ENCODE measurements at places on chromosomes 5 and 9.

- H3K4me3 ChIP-seq = no peak overlapping the region
- H3K36me3 ChIP-seq = no peaks in the 10 kb centered on the region
- no peak overlapping the region for H3K27ac ChIP-seq
- H3K4me1 ChIP-seq = no peaks in the 10 kb centered on the region
- H3K27me3 ChIP-seq = no peaks in the 10 kb centered on the region
Observed at GRCh38 chr5:110458313-110458712, 268.2 kb downstream of the TMEM232 start.

DNA sequence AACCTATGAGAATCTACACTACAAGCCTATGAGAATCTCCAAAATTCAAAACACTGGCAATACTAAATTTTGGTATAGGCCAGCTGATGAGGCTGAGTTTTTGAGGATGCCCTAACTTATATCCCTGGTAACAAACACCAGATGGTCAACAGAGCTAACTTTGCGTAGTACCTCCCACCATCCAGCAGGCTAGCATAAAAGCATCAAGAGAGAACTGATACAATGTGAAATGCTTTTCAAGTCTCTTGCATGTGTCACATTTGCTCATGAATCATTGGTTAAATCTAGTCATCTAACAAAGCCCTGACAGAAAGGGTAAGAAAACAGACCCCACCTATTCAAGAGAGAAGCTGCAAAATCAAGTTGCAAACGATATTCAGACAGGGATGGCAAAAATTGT, 1609.7 kb upstream of the CDH9 start:
- H3K27ac ChIP-seq = no peak overlapping the region
- no peak overlapping the region for H3K4me3 ChIP-seq
- H3K27me3 ChIP-seq = no peaks in the 10 kb centered on the region

DNA sequence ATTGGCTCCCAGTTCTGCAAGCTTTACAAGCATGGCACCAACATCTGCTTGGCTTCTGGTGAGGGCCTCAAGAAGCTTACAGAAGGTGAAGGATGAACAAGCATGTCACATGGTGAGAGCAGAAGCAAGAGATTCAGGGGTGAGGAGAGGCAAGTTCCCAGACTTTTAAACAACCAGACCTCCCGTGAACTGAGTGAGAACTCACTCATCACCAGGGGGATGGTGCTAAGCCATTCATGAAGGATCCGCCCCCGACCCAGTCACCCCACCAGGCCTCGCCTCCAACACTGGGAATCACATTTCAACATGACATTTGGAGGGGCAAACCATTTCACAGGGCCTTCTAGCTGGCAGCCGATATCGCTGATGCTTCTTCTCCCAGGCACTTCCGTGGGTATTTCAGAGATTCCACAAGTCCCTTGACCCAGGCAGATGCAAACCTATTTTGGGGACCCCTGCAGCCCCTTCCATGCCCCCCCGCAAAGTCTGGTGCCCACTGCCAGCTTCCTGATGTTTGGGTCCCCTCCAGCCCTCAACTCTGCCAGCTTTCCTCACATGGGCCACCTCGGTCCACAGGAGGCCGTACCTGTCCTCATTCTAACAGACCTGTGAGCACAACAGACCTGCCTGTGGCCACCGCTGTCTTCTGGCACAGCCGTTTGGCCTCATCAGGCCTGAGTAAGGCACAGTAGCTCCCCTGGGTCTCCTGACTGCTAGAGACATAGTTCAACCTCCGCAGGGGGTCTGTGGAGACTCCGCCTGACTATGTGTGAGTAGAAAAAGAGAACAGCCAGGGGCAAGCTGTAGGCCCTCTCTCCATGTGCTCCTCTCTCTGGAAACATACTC, 60.7 kb upstream of the ANGPTL2 start:
- DNase-seq = no peak
- peaks cover 21% of the 10 kb centered on the region for H3K4me1 ChIP-seq

- no peak overlapping the region for H3K4me3 ChIP-seq
- H3K27ac ChIP-seq = no peak overlapping the region
- H3K27me3 ChIP-seq = no peaks in the 10 kb centered on the region
- DNase-seq = no peak
- H3K4me1 ChIP-seq = no peaks in the 10 kb centered on the region
Observed at GRCh38 chr9:100038472-100038871, 60.3 kb downstream of the ERP44 start.

DNA sequence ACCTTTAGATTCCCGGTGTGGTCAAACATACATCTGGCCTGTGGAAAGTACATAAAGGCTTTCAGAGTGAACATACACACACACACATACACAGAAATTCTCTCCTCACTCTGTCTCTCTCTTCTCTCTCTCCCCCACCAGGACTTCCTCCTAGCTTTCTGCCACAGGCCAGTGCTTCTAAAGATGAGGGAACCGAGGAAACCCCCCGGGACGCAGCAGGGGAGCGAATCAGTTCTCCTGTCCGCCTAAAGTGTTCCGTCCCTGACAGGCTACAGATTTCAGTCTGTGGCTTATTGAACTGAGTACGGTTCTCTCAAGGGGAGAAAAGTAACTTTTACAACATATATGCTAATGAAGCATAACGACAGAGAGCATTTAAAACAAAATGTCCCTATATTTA, 75.8 kb downstream of the MED27 start:
- no peaks in the 10 kb centered on the region for H3K27me3 ChIP-seq
- H3K36me3 ChIP-seq = no peaks in the 10 kb centered on the region
- DNase-seq = no peak

DNA sequence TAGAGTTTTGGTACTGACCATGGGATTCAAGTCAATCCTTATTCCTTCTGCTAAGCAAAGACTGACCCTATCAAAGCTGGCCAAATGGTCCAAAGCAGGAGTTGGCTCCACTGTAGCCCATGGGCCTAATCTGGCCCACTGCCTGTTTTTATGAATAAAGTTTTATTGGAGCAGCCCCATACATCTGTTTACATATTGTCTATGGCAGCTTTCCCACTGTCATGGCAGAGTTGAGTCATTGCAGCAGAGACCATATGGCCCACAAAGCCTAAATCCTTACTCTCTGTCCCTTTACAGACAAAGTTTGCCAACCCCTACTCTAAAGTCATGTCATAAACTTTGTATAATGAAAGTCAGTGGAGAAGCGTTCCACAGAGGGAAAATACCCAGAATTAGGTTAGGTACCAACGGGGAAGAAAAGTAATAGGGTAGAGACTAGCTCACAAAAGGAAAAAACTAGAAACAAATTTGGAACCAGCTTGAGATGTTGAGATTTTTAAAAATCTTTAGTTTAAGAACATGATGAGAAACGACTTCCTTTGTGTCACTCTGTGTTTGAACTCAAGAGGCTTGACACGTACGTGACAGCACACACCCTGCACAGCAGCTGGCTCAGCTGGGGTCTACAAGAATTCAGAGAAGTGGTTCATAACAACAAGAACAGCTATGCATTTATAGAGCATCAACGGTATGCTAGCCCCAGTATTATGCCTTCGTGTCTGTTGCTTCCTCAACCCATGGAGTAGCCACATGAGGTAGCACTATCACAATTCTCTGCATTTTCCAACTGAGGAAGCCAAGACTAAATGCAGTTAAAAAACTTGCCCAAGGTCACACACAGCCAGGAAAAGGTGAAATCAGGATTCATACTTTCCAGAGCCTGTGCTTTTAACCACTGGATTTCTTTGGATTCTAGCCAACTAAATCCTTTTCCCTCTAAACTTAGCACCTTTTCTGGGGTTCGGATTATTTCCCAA, 198.9 kb upstream of the WWC1 start:
- no peak for DNase-seq
- peaks cover 2% of the 10 kb centered on the region for H3K36me3 ChIP-seq
- no peaks in the 10 kb centered on the region for H3K4me1 ChIP-seq
- H3K27ac ChIP-seq = no peak overlapping the region
- no peak overlapping the region for H3K4me3 ChIP-seq
- no peaks in the 10 kb centered on the region for H3K27me3 ChIP-seq

GRCh38 chr5:54793468-54794134, 191.8 kb downstream of the ESM1 start:
- DNase-seq = no peak
- no peak overlapping the region for H3K27ac ChIP-seq
- no peaks in the 10 kb centered on the region for H3K36me3 ChIP-seq

DNA sequence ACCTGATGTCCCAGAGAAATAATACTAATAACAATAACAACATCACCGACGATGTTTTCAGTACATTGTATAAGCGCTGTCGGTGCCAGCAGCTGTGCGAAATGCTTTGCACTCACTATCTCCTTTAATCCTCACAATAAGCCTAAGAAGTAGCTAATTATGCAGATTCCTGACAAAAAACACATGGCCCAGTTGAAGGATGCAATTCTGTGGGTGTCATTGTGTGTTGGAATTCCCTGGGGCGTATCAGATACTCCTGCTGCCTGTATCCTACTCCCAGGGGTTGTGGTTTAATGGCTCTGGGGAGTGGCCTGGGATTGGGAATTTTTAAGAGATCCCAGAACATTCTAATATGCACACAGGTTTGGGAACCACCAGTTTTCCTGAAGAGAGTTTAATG, 154.0 kb downstream of the RGS3 start:
- H3K36me3 ChIP-seq = no peaks in the 10 kb centered on the region
- no peak overlapping the region for H3K27ac ChIP-seq
- DNase-seq = no peak

GRCh38 chr9:124593651-124594058, 86.5 kb upstream of the NR5A1 start:
- no peak overlapping the region for H3K27ac ChIP-seq
- H3K4me3 ChIP-seq = no peak overlapping the region
- no peaks in the 10 kb centered on the region for H3K36me3 ChIP-seq
- DNase-seq = no peak
- no peaks in the 10 kb centered on the region for H3K4me1 ChIP-seq

GRCh38 chr9:130927995-130928900, 10.8 kb downstream of the FIBCD1 start:
- DNase-seq = peak; percentile 70
- peaks cover 38% of the 10 kb centered on the region for H3K4me1 ChIP-seq
- H3K36me3 ChIP-seq = no peaks in the 10 kb centered on the region
- peak overlapping the region; percentile 15 for H3K4me3 ChIP-seq
- H3K27ac ChIP-seq = peak overlapping the region; percentile 61

DNA sequence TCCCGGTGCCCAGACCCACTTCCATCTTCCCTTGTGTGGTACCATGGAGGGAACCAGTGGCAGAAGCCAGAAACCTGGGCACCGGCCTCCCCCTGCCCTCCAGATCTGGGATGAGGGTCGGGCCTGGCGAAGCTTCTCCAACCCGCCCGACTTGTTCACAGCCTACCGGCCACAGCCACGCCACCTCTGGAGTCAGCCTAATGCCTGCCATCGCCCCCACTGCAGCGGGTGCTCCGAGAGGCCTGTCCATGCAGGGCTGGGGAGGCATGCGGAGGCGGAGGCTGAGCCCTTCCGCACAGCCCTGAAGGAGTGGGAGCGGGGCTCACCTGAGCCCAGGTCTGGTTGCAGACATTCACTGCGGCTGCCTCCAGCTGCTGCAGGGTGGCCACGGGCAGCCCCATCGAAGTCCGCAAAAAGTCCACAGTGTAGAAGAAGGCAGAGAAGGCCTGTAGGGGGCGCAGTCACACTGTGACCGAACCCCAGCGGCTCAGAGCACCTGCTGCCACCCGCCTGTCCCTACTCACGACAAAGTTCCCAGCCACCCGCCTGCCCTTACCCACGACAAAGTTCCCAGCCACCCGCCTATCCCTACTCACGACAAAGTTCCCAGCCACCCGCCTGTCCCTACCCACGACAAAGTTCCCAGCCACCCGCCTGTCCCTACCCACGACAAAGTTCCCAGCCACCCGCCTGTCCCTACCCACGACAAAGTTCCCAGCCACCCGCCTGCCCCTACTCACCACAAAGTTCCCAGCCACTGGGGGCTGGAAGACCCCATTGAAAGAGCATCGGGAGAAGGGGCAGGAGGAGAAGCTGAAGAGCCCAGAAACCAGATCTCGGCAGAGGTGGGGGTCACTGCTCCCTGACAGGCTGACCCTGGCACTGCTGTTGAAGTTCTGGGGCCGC, 3.8 kb upstream of the NPDC1 start:
- H3K4me3 ChIP-seq = no peak overlapping the region
- DNase-seq = no peak
- H3K27me3 ChIP-seq = peaks cover 25% of the 10 kb centered on the region
- H3K36me3 ChIP-seq = no peaks in the 10 kb centered on the region
- H3K27ac ChIP-seq = no peak overlapping the region
- peaks cover 9% of the 10 kb centered on the region for H3K4me1 ChIP-seq

DNA sequence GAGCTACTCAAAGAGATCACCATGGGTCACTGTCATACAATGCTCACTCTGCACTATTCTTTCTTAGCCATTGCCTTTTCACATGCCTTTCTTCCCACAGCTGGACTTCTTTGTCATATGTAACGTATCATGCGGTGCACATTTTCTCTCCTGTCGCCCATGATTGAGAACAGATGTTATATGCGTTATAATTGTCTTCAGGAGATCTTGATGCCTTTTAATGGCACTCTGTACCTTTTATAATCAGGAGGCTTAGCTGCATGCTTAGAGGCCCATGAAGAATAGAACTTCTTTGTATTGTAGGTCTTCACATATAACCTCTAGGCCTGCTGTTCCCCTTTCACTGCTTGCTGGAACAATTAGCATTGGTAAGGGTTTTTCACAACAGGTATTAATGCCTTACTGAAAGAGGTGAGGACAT, 436.1 kb downstream of the CDH10 start:
- no peak for DNase-seq
- no peaks in the 10 kb centered on the region for H3K4me1 ChIP-seq
- H3K27ac ChIP-seq = no peak overlapping the region
- H3K36me3 ChIP-seq = no peaks in the 10 kb centered on the region
- no peaks in the 10 kb centered on the region for H3K27me3 ChIP-seq
- no peak overlapping the region for H3K4me3 ChIP-seq

DNA sequence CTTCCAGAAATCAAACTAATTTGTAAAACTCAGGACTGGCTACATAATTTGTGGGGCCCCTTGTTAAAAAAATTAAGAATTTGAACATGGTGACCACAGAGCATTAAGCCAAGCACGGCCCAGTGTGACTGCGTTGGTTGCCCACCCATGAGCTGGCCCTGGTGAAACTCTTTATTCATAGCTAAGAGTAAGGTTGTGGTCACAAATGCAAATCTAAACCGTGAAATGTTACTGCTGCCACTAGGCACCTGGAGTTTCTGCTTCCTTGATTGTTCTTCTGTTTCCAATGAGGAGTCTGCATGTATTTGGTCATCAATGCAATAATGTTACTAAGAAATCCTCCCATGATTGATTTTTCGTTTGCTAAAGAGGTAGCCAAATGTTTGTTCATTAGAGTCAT, 4.2 kb downstream of the GCNT1 start:
- H3K4me3 ChIP-seq = no peak overlapping the region
- H3K36me3 ChIP-seq = no peaks in the 10 kb centered on the region

DNA sequence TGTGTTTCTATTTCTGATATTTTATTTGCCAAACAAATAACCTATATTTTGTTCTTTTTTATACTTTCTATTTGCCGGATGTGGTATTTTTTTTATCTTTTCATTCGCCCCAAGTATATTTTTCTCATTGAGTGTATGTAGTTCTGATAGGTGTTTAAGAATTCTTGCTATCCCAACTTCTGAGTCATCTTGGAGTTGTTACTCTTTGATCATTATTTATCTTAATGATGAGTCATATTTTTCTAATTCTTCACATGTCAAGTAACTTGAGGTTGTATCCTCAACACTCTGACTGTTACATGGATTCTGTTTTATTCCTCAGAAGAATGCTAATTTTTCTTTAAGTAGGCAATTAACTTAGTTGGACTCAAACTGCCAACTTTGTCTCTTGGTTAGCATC, 498.1 kb downstream of the TLE1 start:
- H3K27me3 ChIP-seq = no peaks in the 10 kb centered on the region
- no peak overlapping the region for H3K4me3 ChIP-seq
- peak; percentile 58 for DNase-seq
- H3K36me3 ChIP-seq = no peaks in the 10 kb centered on the region
- H3K4me1 ChIP-seq = no peaks in the 10 kb centered on the region
- no peak overlapping the region for H3K27ac ChIP-seq
